Neural crest cell (in vitro differentiated cells): ENCODE measurements at places on chromosomes 6 and 20.

- DNase-seq: no peak
Observed at GRCh38 chr20:16296931-16297330, 276.3 kb downstream of the KIF16B start.

GRCh38 chr6:90982581-90982980 lies 395.7 kb upstream of the MAP3K7 start:
- no peak for DNase-seq

- DNase-seq: no peak
Observed at GRCh38 chr20:37917461-37917860, 14.5 kb downstream of the VSTM2L start.

- DNase-seq: no peak
Observed at GRCh38 chr20:50561379-50562078, 51.3 kb downstream of the PTPN1 start.

DNA sequence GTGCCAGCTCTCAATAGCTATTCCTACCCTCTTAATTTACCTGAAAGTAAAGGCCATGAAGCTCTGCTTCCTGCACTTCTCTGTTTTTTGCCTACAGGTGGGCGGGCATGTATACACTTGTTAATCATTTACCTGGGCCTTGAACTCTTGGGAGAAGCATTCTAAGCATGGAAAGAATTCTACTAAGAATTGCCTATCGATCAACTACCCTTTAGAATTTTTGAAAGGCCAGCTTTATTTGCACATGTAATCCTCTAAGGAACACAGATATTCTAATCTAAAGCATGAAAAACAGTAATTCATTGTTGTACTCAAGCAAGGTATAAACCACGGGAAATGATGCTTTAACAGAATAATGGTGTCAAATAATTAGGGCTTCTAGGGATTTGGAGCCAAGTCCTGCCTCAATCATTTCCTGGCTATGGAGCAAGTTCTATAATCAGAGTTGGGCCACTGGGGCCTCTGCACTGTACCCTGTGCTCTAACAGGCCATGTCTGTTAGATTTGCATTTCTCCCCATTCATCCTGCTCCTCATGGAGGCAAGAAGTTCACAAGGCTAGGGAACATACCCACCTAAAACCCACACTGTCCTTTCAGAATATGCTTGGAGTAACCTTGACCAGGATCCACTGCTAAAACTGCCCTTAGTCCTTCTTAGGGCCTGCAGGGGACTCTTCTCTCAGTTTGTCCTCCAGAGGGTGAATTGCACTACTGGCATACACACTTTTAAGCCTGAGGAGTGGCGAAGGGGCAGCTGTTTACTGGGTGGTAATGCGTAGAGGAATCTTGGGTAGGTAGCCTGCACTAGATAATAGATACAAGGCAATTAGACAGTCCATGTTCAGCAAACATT lies 276.4 kb upstream of the JAG1 start:
- DNase-seq: no peak

- no peak for DNase-seq
Observed at GRCh38 chr6:1004885-1005630, 306.8 kb upstream of the FOXQ1 start.

GRCh38 chr6:44660561-44661220 lies 273.2 kb downstream of the CDC5L start:
- DNase-seq: no peak
